ENCODE measurements at places on chromosomes 7 and 10. TPM values are rescaled to one million over a fixed set of nuclear protein-coding genes. Genes with fewer than 3 reads are reported as not detected.

DNA sequence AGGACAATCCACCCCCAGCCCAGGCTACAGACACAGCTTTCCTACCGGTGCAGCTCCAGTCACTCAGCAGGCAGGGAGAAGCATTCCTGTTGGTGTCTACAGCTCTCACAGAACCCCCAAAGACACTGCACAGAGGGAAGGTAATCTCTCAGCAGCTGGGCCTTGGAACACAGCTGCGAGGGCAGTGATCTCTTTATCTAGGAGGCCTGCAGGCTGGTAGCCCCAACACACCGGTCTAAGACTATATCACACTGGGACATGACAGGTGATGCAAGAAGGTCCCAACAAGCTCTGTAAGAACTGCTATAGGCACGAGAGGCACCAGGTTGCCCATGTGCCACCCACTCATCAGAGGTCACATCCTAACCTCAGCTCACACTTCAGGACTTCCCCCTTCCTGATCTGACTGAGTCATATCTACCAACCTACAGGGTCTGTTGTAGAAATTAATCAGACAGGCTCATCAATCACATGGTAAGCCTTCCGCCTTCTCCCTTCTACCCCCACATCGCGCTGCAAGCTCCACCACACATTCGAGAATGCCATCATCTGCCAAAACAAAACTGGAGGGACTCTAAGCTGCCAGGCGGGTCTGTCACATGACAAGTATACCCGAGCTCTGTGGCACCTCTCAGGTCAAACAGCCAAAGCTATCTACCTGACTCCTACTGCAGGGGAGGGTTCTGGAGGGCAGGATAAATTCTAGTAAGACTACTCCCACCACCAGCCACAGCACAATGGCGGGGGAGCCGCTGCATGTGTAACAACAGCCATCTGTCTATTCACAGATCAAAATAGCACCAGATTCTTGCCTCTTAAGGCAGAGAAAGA, 26.1 kb downstream of the FAM53B start:
- peak; percentile 59 for DNase-seq

Gene NME8
- total RNA-seq: not detected

DNA sequence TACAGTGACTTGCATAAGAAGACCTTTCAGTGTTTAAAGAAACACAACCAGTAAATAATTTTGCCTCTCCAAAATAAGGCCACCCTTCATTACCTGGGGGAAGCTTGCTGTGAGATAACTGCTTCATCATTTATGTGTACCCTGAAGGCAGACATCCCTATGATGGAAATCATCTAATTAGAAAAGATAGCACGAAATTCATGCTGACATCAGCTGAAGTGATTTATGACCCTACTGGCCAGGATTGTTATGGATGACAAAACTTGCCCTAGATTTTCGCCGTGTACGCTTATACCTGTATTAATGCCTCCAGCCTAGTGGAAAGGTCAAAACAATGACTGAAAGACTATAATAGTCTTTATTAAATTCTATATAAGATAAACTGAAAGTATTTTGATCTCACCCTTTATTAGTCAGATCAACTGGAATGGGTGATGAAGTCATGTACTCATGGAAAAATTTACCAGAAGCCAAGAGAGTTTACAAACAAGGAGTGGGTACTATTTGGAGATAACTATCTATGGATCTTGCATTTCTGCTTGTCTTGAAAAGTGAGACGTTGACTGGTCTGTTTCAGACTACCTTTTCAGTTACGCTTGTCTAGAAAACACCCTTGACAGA, 114.2 kb downstream of the PPP1R3A start:
- DNase-seq: no peak

DNA sequence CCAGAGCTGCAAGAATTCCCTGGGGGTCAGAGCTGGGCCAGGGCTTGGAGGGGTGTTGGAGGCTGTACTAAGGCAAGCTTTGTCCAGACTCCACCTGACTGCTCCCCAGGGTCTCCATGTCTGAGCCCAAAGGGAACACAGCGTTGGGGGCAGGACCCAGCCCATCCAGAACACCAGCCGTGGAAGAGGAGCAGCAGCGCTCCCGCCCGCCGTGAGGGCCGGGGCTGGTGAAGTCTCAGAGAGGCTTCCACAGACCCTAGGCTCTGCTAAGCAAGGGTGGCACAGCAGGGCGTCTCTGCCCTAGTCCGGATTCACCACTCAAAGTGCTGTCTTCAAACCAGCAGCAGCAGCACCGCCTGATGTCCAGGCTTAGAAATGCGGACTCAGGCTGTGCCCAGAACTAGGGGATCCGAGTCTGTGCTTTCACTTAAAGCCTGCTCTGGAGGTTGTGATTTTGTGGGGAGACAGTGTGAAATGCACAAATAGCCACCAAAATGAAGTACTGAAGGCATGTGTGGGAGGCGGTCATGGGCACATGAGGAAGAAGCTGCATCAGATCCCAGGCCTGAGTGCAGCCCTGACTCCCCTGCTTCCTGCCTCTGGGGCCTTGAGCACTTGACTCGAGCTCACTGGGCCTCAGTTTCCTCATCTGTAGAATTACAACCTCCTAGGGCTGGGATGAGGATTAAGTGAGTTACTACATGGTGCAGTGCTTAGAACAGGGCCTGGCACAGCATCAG, 16.6 kb upstream of the AQP1 start:
- no peak for DNase-seq

DNA sequence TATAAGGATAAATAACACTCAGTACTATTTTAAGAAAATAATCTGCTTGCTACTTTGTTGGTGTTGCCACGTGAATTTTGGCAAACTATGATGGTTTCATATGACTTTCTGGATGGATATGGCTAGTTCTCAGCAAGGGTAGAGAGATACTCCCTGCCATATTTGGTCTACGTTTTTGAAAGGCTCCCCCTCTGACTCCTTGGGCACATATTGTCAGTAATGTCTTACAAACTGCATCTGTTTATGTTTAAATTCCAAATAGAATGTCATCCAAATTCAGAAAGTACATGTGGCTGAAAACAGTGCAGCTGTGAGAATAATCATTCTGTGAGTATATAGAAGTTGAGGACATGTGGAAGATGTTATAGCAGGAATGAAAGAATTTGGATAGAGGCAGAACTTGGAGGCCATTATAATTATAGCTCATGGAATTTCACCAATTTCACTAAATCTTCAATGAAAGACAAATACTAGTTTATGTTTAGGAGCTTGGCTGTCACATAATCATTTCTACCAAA, 107.8 kb downstream of the SRI start:
- DNase-seq: no peak

Gene LRIT1
- not detected for total RNA-seq

Gene NANOS1
- 0.15 TPM for total RNA-seq

Gene TLX1
- total RNA-seq: not detected

Gene AFAP1L2
- 1.3 TPM for total RNA-seq

GRCh38 chr10:514137-514671, 175.3 kb downstream of the DIP2C start:
- no peak for DNase-seq

DNA sequence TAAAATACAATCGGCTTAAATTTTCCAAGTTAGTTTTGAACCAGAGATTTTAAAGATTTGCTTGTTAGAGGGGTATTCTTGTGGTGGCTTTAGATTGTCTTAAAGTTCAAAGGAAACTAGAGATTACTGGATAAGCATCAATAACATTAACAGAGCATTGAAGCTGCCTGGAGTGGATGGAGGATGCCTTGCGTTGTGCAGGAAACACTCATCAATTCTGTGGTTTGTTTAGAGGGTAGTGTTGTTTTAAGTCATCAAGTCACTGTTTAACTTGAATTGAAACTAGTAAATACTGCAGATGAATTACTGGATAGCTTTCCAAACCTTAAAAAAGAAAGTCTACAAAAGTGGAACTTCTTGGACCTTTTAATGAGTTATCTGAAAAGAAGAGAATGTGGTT, 218.6 kb downstream of the CELF2 start:
- no peak for DNase-seq

DNA sequence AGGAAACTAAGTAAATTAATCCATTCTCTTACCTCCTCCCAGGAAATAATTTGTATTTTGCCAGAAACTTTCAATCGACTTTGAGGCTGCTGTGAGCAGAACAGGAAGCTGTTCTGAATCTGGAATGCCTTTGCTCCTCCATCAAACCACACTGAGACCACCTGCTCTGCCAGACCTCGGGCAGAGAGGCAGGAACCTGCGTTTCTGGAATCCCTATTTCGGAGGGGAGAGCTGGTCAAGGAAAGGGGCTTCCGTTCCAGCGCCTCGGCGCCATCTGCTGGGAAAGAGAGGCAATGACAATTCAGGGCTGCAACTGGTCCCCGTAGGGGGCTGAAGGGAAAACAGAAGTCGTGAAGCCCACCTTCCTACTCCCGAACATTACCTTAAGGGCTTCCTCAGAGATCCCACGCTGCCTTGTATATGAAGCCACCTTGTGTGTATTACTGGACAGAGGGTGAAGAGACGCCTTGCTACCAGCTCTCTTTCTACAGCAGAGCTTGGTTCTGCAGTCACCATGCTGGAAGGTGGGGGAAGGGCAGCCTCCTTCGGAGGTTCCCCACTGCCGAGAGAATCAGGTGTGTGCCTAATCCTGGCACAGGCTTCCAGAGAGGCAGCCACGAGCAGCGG, 31.2 kb downstream of the ZNF467 start:
- peak; percentile 58 for DNase-seq

Gene FAM25C
- not detected for total RNA-seq

- DNase-seq: no peak
These were observed 222.4 kb upstream of the SLC26A5 start for GRCh38 chr7:103668279-103668941.

DNA sequence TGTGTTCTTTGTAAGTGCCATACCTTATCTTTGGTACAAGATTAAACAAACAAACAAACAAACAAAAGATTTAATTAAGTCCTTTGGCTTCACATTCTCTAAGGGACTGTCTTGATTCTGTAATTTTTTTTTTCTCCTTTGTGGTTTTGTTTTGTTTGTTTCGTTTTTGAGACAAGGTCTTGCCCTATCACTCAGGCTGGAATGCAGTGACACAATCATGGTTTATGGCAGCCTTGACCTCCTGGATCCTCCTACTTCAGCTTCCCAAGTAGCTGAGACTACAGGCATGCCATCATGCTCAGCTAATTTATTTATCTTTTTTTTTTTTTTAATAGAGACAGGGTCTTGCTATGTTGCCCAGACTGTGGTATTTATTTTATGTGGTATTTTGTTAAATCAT, 165.8 kb downstream of the LRRC4 start:
- no peak for DNase-seq

DNA sequence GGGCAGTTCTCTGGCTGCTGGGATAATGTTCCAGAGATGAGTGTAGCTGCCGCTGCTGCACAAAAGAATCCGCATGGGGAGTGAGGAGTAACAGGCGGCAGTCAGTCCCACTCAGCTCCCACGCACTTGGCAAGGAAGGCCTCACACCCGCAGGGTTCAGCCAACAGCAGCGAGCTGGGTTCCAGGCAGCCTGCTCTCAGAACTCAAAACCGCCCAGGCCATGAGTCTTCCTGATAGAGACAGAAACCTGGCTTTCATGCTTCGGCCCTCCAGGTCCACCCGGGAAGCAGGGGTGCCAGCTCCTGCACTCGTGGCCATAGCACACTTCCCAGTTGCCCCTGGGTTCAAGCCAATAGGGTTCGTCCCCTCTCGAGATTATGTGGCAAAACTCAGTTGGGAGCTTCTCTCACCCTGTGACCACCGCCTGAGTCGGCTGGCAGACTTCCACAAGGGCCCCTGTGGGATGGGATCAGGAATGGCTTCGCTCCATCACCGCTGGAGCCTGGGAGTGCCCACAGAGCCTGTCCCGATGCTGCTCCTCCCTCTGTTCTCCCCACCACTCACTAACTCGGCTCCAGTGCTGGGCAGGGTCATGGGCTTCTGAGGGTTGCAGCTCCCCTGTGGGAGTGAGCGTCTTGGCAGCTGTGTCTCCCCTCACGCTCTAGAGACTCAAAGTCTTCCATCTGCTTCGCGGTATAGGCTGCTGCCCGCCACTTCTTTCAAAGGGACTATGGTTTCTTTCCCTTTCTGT, 20.6 kb downstream of the CLRN3 start:
- DNase-seq: no peak

Gene ERCC6
- total RNA-seq: 37.4 TPM

Gene SPDYE9
- total RNA-seq: not detected

- no peak for DNase-seq
These were observed 223.8 kb downstream of the KIAA1217 start for GRCh38 chr10:24432478-24433416.

DNA sequence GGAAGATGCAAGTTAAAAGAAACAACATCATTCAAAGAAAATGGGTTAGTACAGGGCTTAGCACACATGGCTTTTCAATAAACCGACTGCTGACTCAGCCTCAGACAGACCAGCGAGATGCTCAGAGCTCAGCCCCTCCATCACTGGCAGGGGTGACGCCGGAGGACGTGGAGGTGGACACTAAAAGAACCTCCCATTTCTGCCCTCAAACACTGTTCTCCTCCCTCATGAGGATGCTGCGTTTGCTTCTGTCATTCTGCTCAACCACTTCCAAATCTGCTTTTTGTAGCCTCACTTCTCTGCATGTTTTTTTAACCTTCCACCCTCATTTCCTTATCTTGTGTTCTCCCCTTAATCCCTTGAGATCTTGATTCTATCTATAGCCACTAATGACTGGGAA, 15.3 kb downstream of the DENND11 start:
- DNase-seq: no peak

- DNase-seq: no peak
These were observed 137.0 kb upstream of the ADAM12 start for GRCh38 chr10:126525326-126525725.

Gene LIPN
- total RNA-seq: 0.27 TPM

Gene MYH16
- total RNA-seq: not detected

Gene EN2
- not detected for total RNA-seq

GRCh38 chr10:88082806-88083596, 219.6 kb downstream of the PTEN start:
- DNase-seq: no peak

Gene MYO1G
- 154 TPM for total RNA-seq

DNA sequence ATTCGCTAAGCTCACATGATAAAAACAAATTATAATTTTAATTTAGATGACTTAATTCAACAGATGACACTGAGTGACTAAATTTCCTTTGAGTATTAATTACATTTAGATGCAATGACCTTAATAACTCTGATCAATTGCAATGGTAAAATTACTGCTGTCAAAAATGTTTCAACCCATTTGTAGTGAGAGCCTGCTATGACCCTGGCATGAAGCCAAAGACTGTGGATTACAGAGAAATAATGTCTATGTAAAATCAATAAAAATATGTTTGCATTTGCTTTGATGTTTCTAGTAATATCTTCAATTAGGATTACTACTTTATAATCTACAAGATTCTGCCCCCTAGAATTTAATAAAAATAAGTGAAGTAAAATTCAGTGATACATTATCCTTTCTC, 15.6 kb downstream of the MKX start:
- DNase-seq: no peak

Gene PNLIPRP2
- total RNA-seq: not detected

Gene OR2A12
- not detected for total RNA-seq
